Activated CD4-positive, alpha-beta T cell treated with anti-CD3 and anti-CD28 coated beads, Interleukin-10, Interleukin-2, amounts not matched to agents 100 ng/mL and 50 ng/mL, durations not matched to agents 16 hours and 8 hours (primary cell): ENCODE measurements at places on chromosomes 16 and 17.

GRCh38 chr16:75745823-75746222 lies 19.5 kb upstream of the CPHXL start:
- DNase-seq = no peak

GRCh38 chr17:2092253-2092652 lies 37.4 kb downstream of the HIC1 start:
- DNase-seq = no peak

GRCh38 chr16:4264546-4264945 lies 8.3 kb downstream of the TFAP4 start:
- DNase-seq = no peak

DNA sequence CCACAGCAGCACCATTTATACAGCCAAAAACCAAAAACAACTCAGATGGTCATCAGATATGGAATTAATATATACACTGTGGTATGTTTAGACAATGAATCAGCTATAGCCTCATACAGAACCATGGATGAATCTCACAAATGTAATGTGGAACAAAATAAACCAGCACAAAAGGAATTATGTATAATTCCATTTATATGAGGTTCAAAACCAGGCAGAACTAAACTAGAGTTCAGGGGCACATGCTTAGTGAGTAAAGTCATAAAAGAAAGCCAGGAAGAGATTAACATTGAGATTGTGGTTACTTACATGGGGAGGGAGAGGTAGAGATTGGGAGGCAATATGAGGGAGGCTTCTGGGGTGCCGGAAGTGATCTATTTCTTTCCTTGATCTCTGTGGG lies 231.1 kb downstream of the COPRS start:
- DNase-seq = no peak

- DNase-seq = peak; percentile 56
Measured at GRCh38 chr16:87550495-87550961, 51.8 kb upstream of the JPH3 start.

- DNase-seq = no peak
Measured at GRCh38 chr17:22443061-22443460, 750.7 kb downstream of the KCNJ18 start.

GRCh38 chr17:65374966-65375365 lies 186.5 kb downstream of the AXIN2 start:
- no peak for DNase-seq

DNA sequence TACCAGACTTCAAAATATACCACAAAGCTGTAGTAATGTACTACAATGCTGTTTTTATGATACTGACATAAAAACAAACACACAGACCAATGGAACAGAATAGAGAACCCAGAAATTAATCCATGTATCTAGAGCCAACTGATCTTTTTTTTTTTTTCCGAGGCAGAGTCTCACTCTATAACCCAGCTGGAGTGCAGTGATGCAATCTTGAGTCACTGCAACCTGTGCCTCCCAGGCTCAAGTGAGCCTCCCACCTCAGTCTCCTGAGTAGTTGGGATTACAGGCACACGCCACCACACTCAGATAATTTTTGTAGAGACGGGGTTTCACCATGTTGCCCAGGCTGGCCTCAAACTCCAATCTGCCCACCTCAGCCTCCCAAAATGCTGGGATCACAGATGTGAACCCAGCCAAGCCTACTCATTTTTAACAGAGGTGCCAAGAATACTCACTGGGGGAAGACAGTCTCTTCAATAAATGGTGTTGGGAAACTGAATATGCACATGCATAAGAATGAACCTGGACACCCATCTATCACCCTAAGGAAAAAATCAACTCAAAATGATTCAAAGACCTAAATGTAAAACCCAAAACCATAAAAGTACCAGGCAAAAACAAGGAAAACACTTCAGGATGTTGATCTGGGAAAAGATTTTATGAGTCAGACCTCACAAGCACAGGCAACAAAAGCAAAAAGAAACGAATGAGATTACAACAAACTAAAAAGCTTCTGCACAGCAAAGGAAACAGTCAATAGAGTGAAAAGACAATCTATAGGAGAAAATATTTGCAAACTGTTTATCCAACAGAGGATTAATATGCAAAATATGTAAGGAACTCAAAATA lies 63.1 kb downstream of the STX8 start:
- no peak for DNase-seq

- peak; percentile 96 for DNase-seq
Measured at GRCh38 chr16:28494121-28494851, at the start of gene APOBR. APOBR (plus strand) TSS chr16:28494643; CDS start chr16:28494682, 39 bp downstream.

DNA sequence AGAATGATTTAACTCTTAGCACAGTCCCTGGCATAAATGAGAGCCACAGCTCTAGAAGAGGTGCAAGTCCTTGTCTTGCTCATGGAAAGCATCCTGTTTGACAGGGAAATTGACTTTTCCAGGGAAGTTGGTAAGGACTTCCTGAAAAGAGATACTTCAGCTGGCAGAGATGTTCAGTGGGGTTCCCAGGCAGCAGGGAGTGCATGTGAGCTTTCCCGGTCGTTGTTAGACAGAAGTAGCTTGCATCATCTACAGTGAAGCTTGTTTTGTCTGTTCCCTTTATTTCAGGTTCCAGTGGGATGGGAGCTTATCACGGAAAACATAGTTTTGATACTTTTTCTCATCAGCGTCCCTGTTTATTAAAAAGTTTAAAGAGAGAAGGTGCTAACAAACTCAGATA lies 22.9 kb downstream of the ALDH3A2 start:
- DNase-seq = no peak

GRCh38 chr16:17964196-17964595 lies 372.3 kb downstream of the NPIPA8 start:
- DNase-seq = no peak

DNA sequence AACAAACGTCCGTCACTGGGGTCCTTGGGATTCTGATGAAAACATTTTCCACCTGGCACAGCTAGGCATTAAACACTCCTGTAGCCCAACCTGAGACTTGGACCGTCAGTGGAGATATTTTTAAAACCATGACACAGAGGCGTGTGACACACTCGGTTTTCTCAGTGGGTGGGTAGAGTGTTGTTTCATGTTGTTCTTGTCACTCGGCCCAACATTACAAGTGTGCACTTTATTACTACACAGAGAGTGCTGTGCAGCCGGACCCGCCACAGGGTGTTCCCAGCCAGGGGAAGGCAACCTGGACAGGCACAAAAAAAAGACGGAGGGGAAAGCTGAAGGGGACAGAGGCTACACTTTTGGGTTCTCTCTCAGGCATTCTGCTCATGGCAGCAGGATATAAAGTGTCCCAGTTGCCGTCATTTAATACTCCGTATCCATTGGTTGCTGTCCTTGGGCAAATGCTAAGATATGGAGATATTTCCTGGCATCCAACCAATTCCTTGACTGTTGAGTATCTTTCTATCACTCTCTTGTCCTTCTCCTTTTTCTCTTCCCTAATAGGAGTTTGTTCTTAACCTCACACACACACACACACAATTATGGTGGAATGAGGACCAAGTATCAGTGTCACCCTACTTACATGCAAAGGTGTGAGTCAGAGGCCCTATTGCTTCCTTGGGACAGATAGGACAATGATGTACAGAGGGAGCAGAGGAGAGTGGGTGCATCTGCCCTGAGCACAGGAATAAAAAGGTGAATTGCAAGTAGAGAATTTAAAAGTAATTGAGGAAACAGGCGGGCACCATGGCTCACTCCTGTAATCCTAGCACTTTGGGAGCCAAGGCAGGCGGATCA lies 154.1 kb upstream of the SOX9 start:
- DNase-seq = no peak

GRCh38 chr16:83692224-83692623 lies 115.6 kb upstream of the HSBP1 start:
- DNase-seq = no peak

- no peak for DNase-seq
Measured at GRCh38 chr16:62539657-62540056, 503.4 kb upstream of the CDH8 start.

DNA sequence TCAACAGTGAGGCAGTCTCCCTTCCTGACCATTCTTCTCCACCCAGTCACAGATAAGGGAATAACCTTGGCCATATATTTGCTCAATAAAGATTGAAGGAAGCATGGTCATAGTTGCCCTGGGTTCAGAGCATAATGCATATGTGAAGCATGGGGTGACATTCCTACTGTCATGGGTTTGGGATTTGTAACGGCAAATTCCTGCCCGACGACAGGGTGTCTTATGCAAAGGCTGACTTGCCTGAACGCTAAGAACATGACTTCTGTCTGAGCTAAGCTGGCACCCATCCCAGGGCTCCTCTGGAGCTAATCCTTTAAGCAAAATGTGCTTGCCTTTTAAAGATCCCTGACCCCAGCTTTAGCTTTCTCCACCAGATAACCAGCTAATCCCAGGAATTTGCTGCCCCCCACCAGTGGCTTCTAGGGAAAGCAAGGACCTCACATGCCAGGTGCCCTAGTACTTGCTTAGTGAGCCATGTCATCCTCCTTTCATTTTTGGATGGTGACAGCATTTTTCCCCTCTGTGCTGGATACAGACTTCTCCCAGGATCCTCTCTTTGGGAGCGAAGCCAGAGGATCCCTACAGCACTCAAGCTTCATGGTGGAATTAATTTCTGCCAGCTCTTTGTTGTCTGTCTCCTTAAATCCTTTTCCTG lies 11.7 kb downstream of the SLC7A6OS start:
- no peak for DNase-seq

GRCh38 chr17:75084039-75084660 lies 3.6 kb upstream of the SLC16A5 start:
- DNase-seq = no peak

DNA sequence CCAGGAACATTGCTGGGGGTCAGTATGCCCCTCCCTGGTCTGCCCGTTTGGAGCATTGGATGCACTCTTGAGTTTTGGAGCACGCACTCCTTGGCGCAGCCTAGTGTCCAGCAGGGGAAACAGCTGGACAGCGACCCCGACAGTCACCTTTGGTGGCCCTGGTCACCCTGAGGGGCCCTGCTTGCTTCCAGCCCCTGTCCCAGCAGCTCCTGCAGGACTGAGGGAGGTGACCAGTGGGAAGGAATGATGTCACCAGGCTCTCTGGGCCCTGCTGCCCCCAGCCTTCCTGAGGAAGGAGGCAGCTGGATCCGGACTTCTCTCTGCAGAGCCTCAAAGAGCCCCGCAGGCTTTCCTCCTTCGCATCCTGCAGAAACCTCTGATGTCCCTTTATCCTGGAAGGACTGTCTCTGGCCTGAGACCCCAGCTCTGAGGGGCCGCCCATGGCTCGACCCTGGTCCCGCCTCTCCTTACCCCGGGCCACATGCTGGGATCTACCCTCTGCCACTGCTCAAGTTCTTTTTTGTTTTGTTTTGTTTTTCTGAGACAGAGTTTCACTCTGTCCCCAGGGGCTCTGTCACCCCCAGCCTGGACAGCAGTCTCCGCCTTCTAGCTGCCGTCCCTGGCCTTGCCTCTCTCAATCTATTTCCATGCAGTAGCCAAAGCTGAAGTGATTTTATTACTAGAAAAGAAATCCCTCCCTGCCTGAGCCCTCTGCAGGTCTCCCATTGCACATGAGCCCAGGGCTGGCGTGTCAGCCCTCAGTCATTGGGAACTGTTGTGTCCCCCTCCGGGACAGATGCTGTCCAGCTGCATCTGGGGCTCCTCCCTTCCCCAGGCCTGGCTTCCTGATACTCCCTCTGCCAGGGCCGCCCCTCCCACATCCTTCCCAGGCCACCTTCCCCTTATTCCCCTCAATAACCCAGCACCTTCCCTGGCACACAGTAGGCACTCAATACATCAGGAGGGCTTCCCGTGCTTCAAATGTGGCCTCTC lies 11.6 kb downstream of the ZSCAN10 start:
- DNase-seq = peak; percentile 36

DNA sequence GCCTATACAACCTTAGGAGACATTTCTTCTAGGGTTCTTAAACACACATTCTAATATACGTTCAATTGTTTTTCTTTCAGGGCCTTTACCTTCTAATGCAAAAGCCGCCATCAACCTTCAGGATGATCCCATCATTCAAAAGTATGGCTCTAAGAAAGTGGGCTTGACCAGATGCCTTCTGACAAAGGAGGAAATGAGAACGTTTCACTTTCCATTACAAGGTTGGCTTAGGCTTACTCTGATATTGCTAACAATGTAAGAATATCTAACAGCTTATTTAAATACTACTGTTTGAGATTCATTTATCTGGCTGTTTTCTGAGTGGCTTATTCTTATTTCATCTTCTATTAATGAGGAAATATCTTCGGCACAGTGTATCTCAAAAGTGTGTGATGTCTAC lies 15.4 kb downstream of the REXO5 start:
- DNase-seq = no peak

- DNase-seq = no peak
Measured at GRCh38 chr17:8133941-8134340, 10.0 kb upstream of the HES7 start.

GRCh38 chr16:67673712-67674580 lies 7.3 kb downstream of the C16orf86 start:
- DNase-seq = no peak

DNA sequence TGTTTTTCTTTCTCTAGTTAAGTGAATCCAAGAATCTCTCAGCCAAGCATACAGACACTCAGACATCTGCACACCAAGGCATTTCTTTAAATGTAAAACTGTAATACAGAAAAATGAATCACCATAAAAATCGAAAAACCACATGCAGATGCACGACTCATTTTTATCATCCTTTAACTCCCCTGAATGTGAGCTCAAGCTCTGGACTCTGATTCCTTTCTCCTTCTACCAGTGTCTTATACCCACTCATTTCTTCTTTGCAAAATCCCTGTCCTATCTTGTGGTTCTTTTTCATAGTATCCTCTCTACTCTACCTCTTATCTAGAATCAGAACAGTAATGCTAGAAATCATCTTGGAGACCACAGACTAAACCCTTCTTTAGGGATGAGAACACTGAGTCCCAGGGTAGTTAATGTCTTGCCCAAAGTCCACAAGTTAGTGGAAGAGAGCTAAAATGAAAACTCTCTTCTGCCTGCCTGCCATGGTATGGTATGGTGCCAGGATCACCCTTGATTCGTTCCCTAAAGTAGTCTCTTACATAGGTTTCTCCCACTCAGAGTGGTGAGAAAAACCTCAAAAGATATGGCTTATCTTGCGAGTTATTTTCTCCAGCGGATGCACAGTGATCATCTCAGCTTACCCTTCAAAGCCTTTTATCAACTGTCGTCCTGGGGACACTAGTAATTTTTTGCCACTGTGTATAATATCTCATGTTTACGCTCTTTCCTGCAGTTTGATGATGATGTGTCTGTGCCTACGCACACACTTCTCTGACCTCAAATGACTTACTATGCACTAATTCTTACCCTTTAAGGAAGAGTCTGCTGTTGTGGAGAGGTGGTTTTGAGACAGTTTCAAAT lies 30.2 kb downstream of the BRD7 start:
- DNase-seq = peak; percentile 81

GRCh38 chr17:27368980-27369379 lies 75.1 kb downstream of the WSB1 start:
- no peak for DNase-seq

- DNase-seq = no peak
Measured at GRCh38 chr17:74917430-74917829, 5.6 kb downstream of the USH1G start.

GRCh38 chr17:56806949-56807348 lies 26.8 kb downstream of the C17orf67 start:
- no peak for DNase-seq
